Breast epithelium (tissue), 4 donors: ENCODE measurements at places on chromosomes 6 and 20. TPM values are rescaled to one million over a fixed set of nuclear protein-coding genes. Genes with fewer than 3 reads are reported as not detected.
A peak's percentile ranks its signal among the peaks of the same experiment; 100 is the strongest.

DNA sequence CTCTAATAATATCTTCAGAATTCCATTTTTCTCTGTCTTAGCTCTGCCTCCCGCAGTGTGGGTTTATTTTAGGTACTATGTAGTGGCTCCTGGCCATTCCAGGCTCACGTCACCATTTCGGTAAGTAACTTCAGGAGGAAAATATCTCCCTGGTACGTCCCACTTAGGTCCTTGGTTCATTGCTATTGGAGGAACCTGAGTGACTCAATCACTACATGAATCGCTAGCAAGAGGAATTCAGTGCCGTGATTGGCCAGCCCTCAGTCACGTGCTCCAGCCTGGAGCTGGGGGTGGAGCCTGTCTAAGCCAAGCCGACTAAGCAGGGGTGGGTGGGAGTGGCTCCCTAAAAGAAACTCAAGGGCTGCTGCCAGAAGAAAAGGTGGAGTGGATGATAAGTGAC is 67.3 kb upstream of the E2F3 start:
- no peak for DNase-seq

- no peak for DNase-seq
These were observed 93.9 kb downstream of the PSMG4 start for GRCh38 chr6:3352678-3353077.

WFDC11 gene
- total RNA-seq: not detected

DNA sequence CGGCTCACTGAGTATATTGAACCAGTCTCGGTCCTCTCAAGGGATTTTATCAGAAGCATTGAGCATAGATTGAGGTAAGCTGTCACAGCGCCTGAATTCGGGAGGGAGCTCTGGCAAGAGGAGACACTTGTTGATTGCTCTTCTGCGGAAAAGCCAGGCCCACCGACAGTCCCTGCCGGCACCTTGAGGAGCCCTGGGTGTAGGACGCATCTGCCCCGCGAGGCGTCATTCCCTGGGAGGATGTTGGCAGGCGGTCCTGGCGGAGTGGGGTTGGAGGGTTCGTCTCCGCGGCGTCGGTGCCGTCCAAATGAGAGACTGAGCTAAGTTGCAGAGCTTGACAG is 843 bp downstream of the FBXO9 start:
- DNase-seq: no peak

LY6G6C gene
- not detected for total RNA-seq

DNA sequence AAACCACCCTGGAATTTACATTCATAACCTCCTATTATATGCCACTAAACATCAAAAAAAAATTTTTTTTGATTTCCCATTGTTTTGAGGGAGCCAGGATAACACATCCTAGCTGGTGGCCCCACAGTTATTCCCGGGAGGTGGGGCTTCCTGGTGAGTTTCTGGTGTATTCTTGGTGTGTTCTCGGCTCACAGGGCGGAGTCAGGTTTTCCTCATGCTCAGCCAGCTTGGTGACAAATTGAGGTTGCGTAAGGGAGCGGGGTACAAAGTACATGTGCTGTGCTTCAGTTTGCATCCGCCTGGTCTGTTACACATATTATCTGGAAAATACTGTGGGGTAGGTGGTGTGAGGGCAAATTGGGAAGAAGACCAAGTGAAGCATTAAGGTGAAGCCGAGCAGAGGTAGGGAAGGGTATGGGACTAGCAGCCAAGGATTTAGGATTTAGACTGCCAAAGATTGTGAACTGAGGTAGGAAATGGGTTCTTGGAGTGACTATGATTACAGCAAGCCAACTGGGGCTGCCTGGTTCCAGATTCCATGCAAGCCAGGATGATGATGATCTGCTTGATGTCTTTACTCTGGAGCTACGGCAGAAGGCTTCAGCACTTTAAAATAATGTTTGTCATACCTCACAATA is 46.2 kb upstream of the EEF1A1 start:
- DNase-seq: no peak

DNA sequence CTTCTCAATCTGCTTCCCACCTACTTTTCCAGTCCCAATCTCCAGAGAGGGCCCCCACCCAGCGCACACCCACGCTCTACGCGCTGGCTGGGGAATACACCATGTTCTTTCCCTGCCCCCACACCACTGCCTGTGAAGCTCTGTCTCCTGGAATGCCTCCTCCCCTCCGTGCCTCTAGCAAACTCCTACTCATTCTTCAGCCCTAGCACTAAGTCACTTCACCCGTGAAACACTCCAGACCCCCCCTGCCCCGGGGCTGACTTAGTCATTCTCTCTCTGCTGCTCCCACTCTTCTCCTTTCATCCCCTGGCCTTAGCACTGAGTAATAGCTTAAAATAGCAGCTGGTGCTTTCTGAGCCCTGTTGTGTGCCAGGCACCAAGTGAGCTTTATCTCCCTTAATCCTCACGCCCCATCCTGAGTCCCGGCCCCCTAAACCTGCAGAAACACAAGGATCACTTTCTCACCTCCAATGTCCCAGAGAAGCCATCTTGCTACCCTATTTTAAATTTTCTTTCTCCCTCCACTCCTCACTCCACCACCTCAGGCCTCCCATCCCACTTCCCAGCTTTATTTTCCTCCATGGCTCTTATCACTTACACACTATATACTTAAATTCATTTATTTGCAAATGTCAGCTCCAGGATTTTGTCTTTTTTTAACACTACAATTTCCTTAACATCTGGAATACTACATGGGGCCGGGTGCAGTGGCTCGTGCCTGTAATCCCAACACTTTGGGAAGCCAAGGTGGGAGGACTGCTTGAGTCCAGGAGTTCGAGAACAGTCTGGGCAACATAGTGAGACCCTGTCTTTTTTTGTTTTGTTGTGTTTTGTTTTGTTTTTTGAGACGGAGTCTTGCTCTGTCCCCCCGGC is 6.3 kb upstream of the PARD6B start:
- peak; percentile 89 for DNase-seq

DNA sequence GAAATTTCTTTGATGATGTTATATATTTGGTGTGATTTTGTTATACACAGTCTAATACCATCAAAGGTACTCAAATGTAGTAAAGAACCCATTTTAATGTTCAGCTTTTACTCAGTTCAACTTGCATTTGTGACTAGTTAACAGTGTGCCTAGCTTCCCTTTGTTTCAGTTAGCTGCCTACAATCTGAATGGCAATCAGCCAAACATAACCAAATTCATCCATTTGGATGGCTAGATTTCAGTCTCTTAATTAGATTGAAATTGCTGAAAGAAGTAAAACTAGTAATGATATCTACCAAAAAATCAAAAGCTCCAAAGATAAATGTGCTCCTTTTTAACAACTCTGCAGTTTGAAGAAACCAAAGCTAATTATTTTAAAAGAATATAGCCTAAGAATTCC is 6.9 kb downstream of the EPHA7 start:
- DNase-seq: no peak

DNA sequence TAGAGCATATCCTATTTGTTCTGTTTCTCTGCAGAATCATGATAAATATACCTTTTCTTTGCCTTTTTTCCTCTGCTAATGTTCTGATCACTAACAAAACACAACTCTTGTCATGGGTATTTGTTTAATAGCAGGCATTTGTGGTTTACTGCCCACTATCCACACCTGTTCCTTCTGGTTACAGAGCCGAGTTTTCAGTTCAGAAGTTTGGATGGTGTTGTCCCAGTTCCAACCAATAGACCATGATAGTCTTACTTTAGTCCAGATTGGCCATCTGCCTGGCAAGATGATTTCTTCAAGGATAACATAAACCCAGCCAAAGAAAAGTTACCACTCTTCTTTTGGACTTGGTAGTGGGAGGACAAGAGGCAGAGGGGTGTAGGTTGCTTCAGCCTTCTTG is 211.2 kb downstream of the TFAP2A start:
- no peak for DNase-seq

DNA sequence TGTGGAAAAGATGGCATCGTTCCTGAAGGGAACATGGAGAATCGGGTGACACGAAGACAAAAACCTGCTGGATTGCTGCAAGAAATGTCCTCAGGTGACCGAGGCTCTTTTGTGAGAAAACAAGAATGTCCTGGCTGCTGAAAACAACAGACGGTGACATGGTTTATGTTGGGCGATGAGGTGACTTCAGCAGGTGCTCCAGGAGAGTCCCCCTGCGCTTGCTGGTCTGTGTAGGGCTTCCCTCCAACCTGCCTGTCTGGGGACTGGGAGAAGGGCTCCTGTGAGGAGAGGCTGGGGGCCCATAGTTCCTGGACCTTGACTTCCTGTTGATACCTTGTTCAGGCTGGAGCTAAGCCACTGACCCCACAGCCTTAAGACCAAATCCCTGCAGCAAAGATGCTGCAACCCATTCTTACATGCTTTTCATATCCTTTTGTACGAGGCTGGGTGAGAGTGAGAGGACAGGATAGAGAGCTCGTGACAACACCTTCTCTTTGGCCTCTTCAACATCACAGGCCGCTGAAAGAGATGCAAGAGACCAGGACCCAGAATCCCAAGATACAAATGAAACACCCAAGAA is 134.8 kb downstream of the CD83 start:
- no peak for DNase-seq

DNA sequence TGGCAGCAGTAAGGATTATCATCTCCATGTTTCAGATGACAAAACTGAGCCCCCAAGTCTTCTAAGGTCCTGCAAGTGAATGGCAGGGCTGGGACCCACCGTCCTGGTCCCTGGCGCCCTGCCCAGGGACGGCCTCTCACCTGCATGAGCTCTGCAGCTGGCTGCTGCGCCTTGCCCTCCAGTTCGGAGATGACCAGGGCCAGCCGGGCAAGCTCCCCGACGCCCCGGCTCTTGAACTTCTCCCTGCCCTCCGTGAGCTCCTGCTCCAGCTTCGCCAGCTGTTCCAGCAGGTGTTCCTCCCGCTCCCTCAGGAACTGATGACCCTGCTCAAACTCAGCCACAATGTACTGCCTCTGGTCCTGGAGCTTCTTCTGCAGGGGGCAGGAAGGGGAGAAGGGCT is 16.8 kb downstream of the TRIM26 start:
- DNase-seq: no peak

DNA sequence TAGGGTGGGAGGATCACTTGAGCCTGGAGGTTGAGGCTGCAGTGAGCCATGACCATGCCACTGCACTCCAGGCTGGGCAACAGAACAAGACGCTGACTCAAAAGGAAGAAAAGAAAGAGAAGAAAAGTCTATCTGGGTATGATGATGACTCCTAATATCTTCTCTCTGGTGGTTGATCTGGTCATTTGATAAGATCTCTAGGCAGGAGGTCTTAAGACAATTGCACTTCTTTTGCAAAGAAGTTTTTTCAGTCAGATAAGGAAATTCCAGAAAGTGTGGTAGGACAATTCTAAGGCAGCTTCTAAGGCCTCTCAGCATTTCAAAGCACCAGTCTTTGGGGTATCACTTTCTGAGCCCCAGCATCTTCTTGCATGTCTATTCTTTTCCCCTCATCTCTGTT is 7.7 kb upstream of the AIF1 start:
- DNase-seq: no peak

DNA sequence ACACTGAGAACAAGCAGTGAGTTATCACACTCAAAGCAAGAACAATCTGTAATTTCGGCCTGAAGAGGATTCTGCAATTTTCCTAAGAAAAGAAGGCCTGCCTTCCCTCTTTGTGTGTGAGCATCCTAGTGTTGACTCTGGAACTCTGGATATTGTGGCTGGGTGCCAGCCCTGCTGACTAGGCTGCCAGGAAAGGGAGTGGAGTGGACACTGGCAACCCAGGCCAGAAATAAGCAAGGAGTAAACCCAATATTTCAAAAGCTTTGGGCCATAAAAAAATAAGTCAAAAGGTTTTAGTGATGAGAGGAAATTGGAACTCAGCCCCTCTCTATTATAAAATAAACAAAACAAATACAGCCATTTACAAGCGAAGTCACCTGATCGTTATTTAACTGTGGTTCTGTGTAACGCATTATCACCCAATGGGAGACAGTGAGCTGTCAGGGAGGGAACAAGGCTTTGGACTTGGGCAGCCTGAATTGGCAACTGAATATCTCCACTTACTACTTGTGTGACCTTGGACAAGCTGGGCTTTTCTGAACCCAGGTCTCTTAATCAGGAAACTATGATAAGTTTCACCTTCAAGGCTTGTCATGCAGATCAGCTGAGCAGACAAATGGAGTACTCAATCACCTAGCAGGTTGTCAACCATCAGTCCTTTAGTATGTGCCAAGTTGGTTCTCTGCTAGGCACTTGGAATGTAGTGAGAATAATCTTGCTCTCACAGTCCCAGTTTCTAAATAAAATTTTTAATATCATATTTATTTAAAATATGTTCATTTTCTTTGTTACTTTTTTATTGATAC is 196.2 kb downstream of the PAX1 start:
- no peak for DNase-seq

DNA sequence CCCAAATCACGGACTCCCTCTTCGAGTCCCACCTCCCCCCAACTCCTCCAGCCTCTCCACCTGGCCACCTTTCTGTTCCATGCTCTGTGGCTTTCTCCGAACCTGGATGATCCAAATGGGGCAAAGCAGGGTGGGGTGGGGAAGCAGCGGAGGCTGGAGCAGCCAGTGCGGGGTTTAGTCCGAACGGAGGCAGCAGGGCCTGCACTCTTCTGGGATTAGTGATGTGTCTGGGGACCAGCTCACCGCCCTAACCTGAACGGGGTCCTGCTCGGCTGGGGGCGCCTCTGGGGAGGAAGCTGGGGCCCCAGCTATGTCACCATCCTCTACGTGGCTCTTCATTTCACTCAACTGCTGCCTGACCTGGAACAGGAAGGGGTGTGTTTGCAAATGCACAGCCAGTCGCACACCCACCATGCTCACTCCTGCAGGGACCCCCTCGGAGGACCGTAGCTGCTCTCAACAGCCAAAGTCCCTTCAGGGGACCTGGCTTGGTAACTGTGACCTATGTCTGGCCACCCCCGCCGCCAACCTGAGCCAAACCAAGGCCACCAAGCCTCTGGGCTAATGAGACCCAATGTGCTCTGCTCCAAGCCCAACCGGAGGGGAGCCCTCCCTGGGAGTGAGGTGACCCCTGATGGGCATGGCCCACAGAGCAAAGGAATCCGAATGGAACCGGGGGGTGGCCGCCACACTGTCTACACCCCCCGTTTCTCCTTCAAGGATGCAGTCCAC is 46.8 kb downstream of the DSTN start:
- no peak for DNase-seq

- no peak for DNase-seq
These were observed 16.6 kb downstream of the SLC22A1 start for GRCh38 chr6:160137989-160138835.

DNA sequence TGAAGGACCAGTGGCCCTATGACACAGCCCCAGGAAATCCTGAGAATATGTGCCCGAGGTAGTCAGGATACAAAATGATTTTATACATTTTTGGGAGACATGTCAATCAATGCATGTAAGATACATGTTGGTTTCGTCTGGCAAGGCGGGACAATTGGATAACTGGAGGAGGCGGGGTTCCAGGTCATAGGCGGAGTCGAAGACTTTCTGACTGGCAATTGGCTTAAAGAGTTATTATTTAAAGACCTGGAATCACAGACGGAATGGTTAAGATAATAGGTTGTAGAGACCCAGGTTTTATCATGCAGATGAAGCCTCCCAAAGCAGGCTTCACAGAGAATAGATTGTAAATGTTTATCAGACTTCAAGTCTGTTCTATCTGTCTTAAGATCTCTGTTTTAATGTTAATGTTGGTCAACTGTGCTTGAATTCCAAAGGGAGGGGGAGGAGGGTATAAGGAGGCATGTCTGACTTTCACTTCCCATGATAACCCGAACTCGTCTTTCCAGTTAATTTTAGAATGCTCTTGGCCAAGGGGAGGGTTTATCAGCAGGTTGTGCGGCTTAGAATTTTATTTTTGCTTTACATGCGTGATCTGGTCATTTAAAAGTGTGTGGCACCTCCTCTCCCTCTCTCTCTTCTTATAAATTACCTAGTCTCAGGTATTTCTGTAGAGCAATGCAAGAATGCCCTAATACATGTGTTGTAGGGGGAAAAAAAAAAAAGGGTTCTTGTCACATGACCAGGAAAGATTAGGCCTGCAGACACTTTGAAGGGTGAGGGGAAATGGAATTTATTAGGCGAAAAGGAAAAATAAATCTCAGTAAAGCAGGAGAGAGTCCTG is 230.7 kb downstream of the NFATC2 start:
- DNase-seq: no peak
